ENCODE measurements at places on chromosomes 12 and 14.

DNA sequence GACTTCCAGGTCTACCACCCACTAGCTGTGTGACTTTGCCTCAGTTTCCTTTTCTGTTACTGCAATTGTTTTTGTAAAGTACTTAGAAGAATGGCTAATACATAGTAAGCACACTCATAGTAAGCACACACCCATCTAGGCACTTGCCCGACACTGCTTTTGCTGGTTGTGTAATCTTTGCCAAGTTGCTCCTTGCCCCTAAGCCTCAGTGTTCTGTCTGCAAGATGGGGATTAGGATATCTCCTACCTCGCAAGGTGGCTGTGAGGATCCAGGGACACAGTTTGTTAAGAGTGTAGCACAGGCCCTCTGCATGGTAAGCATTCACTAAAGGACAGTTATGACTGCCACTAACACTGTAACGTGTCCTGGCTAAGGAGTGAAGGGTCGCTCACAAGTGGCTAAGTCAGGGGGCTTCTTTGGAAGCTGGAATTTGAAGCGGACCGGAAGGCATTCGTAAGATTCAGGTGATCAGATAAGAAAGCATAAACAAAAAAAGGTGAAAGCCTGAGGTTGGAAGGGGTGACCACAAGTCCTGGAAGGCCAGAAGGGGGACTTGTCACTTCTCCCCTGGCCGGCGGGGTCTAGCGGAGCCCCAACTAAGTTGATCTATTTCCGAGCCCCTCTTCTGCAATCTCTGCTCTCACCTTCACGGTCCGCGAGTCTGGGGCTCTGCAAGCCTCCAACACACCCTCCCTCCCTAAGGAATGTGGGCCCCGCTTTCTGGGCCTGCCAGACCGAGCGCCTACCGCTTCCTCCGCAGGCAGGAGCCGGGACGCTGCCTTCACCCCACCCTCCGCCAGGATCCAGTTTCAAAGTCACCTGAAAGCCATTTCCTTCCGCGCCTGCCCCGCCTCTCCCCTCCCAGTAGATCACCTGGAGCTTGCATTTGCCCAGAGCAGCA lies 1.5 kb upstream of the PLEKHG3 start:
- DNase-seq = no peak

DNA sequence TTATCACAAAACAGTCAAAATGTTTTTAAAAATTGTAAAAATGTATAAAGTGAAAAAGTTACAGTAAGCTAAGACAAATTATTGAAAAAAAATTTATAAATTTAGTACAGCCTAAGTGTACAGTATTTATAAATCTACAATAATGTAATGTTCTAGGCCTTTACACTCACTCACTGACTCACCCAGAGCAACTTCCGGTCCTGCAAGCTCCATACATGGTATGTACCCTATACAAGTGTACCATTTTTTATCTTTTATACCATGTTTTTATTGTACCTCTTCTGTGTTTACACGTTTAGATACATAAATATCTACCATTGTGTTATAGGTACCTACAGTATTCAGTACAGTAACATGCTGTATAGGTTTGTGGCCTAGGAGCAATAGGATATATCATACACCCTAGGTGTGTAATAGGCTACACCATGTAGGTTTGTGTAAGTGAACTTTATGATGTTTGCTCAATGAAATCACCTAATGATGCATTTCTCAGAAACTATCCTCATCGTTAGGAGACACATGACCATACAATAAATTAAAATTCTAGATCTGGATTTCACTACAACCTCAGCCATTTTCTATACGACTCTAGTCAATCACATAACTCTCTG lies 66.8 kb downstream of the TXNDC16 start:
- no peak for DNase-seq

DNA sequence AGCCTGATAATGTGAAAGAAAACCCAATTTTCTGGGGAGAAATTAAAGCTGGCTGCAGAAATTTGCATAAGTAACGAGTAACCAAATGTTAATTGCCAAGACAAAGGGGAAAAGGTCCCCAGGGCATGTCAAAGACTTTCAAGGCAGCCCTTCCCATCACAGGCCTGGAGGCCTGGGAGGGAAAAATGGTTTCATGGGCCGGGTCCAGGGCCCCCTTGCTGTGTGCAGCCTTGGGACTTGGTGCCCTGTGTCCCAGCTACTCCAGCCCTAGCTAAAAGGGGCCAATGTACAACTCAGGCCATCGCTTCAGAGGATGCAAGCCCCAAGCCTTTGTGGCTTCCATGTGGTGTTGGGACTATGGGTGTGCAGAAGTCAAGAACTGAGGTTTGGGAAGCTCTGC lies 96.5 kb downstream of the PPP1R12A start:
- DNase-seq = no peak

DNA sequence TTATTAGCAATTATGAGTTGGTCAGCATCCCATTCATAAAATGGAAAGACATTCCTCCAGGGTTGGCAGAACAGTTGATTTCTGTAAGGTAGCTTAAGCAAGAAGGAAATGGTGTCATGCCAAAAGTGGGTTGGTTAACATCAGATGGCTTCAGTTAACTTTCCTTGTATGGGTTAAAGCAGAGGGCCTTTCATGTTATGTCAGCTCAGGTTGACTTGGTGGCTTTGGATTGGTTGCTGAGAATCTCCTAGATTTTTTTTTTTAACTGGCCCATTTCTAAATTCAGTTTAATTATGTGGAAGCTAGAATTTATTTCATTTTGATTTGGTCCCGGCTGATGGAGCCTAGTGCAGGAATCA lies 87.8 kb downstream of the BBS10 start:
- DNase-seq = no peak

GRCh38 chr12:52469853-52470252 lies 3.8 kb downstream of the KRT6C start:
- no peak for DNase-seq

DNA sequence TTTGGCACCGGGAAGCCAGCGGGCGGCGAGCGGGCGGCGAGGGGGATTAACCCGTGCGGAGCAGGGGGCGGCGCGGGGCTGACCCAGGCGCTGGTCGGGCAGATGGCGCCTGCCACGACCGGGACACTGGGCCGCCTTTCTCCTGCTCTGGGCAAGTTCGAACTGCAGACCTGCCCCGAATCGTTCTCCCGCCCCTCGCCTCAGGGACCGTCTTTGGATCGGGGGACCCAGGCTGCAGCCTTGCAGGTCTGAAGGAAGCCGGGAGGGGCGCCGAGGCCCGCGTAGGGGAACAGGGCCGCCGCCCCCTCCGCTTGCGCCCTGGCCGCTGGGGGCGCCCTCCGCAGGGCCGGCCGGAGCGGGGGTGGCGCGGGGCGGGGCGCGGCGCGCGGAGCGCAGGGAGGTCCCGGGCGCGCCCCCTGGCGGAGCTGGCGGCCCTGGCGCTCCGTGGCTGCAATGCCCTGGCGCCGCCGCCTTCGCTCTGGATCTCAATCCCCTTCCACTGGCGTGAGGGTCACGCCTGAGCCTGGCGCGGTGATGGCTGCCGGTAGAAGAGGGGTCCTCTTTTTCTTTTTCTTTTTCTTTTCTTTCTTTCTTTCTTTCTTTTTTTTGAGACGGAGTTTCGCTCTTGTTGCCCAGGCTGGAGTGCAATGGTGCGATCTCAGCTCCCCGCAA lies 449 bp upstream of the LTBP2 start:
- DNase-seq = peak; percentile 68

GRCh38 chr12:2503762-2504161 lies 291.0 kb upstream of the FKBP4 start:
- no peak for DNase-seq

DNA sequence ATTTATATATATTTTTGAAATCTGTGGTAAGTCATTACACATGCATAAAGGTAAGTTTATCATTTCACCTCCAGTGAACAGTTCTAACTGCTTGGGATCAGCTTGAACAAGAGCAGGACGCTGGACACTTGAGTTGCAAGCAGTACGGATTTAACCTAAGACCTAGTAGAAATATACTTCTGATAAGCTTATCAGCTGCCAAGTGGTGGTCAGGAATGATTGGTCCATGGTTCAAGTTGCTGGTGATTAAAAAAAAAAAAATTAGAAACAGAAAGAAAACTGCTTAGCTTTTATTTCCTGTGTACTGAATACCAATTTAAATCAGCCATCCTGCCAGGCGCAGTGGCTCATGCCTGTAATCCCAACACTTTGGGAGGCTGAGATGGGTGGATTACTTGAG lies 88.6 kb downstream of the AEBP2 start:
- no peak for DNase-seq

GRCh38 chr12:75526655-75527511 lies 15.5 kb upstream of the KRR1 start:
- no peak for DNase-seq

DNA sequence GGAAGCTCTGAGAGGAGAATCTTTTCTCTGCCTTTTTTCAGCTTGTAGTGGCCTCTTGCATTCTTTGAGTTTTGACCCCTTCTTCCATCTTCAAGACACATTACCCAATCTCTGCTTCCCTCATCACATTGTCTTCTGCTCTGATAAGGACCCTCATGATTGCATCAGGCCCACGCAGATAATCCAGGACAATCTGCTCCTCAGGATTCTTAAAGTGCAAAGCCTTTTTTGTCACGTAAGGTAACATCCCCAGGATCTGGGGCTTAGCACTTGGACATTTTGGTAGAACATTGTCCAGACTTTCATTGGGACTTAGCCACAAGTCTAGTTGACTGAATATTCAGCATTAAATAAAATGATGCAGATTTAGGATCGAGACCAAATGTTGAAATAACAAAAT lies 521.2 kb downstream of the RMST start:
- no peak for DNase-seq

GRCh38 chr12:49088150-49088931 lies 6.3 kb downstream of the DHH start:
- peak; percentile 77 for DNase-seq

DNA sequence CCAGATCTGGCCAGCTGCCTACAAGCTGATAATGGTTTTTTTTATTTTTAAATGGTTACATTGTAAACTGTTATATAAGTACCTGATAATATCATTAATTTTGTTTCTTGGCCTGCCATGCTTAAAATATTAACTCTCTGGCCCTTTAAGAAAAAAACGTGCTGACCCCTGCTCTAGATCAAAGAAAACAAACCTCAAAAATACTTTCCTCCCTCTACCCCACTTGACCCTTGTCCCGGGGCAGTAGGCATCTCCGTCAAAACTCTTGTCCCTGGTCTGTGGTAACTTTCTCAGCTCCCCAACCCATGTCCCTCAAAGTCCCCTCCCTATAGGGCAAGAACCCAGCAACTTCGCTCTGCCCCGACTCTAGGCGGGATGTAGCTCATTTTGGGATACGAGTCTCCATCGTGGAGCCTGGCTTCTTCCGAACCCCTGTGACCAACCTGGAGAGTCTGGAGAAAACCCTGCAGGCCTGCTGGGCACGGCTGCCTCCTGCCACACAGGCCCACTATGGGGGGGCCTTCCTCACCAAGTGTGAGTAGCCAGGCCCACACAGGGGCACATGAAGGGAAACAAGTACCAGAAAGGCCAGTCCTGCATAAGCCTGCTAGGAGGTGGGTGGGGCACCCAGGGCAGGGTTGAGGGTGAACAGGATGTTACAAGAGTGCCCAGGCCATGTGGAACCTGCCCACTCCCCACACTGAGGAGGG lies 3.5 kb downstream of the RDH5 start:
- DNase-seq = no peak

- no peak for DNase-seq
Measured at GRCh38 chr12:49339464-49339861, 2.5 kb upstream of the C1QL4 start.

DNA sequence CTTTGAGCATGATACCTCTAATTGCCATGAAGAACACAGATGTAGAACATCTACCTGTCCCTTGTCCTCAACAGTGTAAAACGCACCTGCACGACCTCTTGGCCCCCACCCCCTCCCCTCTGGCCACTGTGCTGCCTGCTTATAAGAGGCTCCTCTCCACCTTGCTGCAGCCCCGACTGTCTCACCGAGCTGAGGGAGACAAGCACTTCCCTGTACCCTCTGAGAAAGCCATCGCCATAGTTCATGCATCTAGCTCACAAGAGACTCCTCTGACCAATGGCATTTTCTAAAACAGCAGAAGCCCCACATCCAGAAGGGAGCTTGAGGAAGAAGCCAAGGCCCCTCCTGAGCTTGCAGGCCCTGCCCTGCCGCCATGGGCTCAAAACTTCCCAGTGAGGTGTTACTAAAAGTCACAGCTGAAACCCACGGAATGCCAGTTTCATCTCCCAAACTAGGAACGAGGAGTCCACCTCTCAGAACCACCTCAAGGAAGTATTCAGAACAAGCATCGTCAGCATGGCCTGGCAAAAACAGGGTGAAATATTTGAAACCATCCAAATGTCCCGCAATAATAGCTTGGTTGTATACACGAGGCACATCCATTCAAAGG lies 21.5 kb upstream of the ANO2 start:
- no peak for DNase-seq

DNA sequence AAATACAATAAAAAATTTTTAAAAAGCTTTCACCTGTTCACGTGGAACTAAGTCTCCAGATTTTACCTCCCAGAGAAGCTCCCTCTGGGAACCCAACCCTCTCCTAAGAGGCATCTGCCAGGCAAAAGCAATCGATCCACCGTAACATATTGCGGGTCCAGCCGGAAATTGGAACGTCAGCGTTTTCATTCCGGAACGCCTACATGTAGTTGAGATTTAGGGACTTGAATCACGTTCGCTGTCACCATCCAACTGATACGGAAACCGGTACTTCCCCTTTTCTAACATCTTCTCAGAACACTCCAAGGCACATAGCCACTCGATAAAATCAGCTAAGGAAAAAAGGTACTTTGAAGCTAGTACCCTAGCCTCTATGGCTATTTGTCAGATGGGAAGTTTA lies 70.3 kb downstream of the COX16 start:
- no peak for DNase-seq

- peak; percentile 61 for DNase-seq
Measured at GRCh38 chr12:53696285-53696654, 20.4 kb upstream of the ATP5MC2 start.

- no peak for DNase-seq
Measured at GRCh38 chr12:78470354-78471195, 394.0 kb upstream of the SYT1 start.

DNA sequence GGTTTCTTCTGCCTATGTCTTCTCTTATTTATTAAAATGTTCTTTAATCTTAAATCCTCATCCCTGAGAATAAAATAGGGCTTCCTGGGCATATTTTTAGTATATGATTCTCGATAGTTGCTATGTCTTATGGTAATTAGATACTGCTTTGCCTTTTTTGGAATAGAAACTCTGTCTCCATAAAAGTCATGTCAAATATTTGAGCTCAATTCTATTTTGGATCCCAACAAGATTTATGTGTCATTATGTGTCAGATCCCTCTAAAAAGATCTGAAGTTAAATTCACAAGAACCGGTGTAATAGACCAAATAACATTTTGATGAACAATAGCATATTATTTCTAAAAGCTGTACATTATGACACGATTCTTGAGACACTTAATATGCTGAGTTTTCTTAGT lies 312.5 kb upstream of the PDE3A start:
- no peak for DNase-seq

- DNase-seq = no peak
Measured at GRCh38 chr12:130879212-130879686, 7.4 kb downstream of the RAN start.
